RPMI7951 (cell line): ENCODE measurements at places on chromosomes 4 and X. TPM values are rescaled to one million over a fixed set of nuclear protein-coding genes. Genes with fewer than 3 reads are reported as not detected.

PCSK1N gene
- 0.36 and 0.59 TPM in 2 replicates for total RNA-seq

TLR2 gene
- 8.8 and 11.3 TPM in 2 replicates for total RNA-seq

HTN3 gene
- 0.98 TPM in 1 of 2 replicates, not detected in the other for total RNA-seq

CPZ gene
- 4.0 and 7.1 TPM in 2 replicates for total RNA-seq

TMPRSS11A gene
- total RNA-seq = not detected in 2 replicates

SATL1 gene
- total RNA-seq = not detected in 2 replicates

CDKL5 gene
- 2.5 and 2.7 TPM in 2 replicates for total RNA-seq

TKTL2 gene
- total RNA-seq = not detected in 2 replicates

CENPE gene
- 26.7 and 36.9 TPM in 2 replicates for total RNA-seq

FGFBP1 gene
- total RNA-seq = not detected in 2 replicates

CTSO gene
- total RNA-seq = 4.7 and 5.0 TPM in 2 replicates

ENPEP gene
- under 0.01 TPM in 1 of 2 replicates, not detected in the other for total RNA-seq

P2RY4 gene
- total RNA-seq = 0.24 TPM in 1 of 2 replicates, not detected in the other

GYPE gene
- not detected in 2 replicates for total RNA-seq

ZCCHC12 gene
- total RNA-seq = not detected in 2 replicates

CXCL10 gene
- 0.12 and 0.78 TPM in 2 replicates for total RNA-seq

TMEM271 gene
- total RNA-seq = not detected in 2 replicates

RPGR gene
- total RNA-seq = 8.8 and 10.2 TPM in 2 replicates

MAGEC1 gene
- total RNA-seq = under 0.01 and 0.10 TPM in 2 replicates

UGT2B11 gene
- total RNA-seq = not detected in 2 replicates

GAGE12H gene
- total RNA-seq = not detected in 2 replicates

LRAT gene
- under 0.01 and 0.10 TPM in 2 replicates for total RNA-seq

ASB5 gene
- total RNA-seq = not detected in 2 replicates

RENBP gene
- 1.7 and 1.9 TPM in 2 replicates for total RNA-seq

FRMPD4 gene
- 0.24 and 0.39 TPM in 2 replicates for total RNA-seq

RADX gene
- 1.4 and 2.4 TPM in 2 replicates for total RNA-seq

MAGEC2 gene
- total RNA-seq = 170 and 184 TPM in 2 replicates

IBSP gene
- not detected in 2 replicates for total RNA-seq
